ENCODE measurements at places on chromosomes 1 and 21.

- DNase-seq = peak; percentile 70
Measured at GRCh38 chr1:17419626-17420328, 19.7 kb downstream of the RCC2 start.

DNA sequence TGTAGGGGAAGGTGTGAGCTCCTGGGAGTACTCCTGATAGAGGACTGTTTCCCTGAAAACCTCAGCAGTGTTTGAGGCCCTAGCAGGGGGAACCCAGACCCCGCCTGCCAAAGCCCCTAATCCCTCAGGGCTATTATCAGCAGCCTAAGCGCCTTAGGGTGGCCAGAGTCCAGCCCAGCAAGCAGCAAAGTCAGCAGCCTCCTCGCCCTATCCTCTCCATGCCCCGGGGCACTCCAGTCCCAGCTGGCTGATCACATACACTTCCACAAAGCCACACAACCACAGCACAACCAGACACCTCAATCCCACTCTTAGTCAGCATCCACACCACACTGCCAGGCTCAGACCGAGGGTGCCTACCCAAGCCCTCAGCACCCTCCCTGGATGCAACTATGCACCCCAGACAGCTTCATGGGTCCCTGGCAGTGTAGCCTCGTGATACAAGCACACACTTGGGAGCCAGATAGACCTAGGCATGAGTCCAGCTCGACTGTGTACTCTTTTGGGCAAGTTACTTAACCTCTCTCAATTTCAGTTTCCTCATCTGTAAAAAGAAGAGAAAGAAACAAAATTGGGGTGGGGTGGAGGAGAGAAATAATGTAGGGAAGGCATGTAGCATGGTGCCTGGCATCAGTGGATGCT, 7.1 kb downstream of the IGSF9 start:
- DNase-seq = no peak

GRCh38 chr1:21510885-21511578, 1.8 kb downstream of the ALPL start:
- DNase-seq = no peak

- no peak for DNase-seq
Measured at GRCh38 chr21:44927259-44927586, 6.5 kb upstream of the ITGB2 start.

DNA sequence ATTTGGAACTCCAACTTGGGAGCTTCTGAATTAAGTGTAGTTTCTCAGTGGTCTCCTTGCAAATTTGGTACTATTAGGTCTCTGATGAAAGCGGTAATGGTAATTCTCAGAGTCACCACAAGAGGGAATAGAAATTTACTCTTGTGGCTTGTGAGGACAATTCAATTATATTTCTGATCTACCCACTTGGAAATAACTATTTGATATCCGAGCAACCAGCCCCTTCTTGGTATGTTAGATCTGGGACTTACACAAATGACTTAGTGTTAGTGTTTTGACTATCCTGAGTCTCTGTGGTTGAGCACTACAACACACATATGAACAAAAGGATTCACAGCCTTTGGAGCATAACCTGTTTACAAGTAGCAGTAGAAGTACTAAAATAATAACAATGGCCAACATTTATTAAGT, 68.1 kb downstream of the RPS6KA1 start:
- DNase-seq = peak; percentile 75

GRCh38 chr1:167369933-167370332, 148.4 kb downstream of the CD247 start:
- no peak for DNase-seq

DNA sequence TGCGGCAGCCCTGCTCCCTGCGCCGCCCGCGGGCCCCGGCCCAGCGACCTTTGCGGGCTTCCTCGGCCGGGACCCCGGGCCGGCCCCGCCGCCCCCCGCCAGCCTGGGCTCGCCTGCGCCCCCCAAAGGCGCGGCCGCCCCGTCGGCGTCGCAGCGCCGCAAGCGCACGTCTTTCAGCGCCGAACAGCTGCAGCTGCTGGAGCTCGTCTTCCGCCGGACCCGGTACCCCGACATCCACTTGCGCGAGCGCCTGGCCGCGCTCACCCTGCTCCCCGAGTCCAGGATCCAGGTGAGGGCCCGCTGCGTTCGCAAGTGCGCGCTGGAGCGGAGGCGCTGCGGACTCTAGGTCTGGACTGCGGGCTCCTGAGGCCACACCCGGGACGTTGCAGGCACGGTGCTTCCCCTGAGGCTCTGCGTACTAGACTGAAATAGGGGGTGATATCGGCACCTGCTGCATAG, 351 bp downstream of the MIXL1 start:
- DNase-seq = no peak

GRCh38 chr1:58190267-58190988, 356.1 kb downstream of the OMA1 start:
- DNase-seq = no peak

GRCh38 chr1:172874950-172875349, 175.8 kb downstream of the TNFSF18 start:
- peak; percentile 2 for DNase-seq

DNA sequence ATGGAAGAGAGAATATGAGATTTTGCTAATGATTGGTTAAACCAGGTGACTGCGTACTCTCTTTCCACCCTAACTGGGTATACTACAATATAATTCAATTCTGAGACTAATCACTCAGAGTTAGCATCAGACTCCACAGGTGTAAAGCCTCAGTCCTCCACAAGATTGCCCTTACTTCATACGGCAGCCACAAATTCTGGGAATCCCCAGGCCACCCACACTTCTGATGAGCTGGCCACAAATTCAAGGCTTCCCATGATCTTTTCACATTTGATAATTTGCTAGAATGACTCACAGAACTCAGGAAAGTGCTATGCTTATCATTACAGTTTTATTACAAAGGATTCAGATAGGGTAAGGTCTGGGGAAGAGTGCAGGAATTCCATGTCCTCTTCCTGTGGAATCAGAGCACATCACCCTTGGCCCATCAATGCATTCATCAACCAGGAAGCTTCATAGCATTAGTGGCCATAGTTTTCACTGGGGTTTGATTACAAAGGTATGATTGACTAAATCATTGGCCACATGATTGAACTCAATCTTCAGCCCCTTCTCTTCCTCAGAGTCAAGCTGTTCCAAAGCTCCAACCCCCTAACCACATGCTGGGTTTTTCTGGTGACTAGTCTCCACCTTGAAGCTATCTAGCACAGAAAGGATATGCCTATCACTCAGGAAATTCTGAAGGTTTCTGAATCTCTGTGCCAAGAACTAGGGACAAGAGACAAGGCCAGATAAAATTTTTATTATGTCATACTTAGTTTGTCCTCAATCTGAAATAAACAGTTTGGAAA, 131.7 kb downstream of the HHIPL2 start:
- no peak for DNase-seq

DNA sequence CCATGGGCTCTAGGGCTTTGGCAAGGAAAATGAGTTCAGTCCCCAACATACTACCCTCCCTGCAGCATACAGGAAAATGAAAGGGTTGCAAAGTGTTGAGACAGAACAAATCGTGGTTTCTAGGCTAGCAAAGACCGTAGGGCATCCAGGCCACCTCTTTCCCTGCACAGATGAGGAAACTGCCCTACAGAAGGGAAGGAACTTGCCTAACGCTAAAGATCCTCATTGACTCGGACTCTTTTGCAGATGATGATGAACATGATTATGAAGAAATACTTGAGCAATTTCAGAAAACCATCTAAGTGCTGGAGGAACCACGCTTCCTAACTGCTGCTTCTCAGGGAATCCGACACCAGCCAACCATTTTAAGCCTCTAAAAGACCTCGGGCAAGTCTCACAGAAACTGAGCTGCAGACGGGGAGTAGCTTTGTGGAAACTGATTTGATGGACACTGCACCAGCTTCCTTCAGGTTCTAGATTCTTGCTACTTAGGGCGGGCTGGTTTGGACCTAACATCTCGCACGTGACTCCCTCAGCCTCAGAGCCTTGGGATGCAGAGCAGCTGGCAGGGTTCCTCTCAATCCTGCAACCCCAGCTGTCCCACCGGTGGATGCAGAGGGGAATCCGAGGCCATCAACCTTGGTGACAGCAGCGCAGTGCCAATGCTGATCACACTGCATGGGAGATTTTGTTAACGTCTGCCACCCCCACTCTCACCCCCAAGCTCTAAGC, 13.4 kb downstream of the THEMIS2 start:
- peak; percentile 49 for DNase-seq

- no peak for DNase-seq
Measured at GRCh38 chr1:61244114-61244513, 161.8 kb downstream of the NFIA start.

All from CD4-positive, alpha-beta T cell treated with Interleukin-1 beta for 1 hour (primary cell).